ENCODE measurements at places on chromosomes 12 and 14. TPM values are rescaled to one million over a fixed set of nuclear protein-coding genes. Genes with fewer than 3 reads are reported as not detected.

Gene AKAP6
- 3.3 TPM for polyA plus RNA-seq

Gene CLEC2A
- not detected for polyA plus RNA-seq

Gene LIN7A
- polyA plus RNA-seq: 6.9 TPM

Gene EPS8
- 81.2 TPM for polyA plus RNA-seq

Gene BMAL2
- polyA plus RNA-seq: 15.5 TPM

Gene RNF212B
- not detected for polyA plus RNA-seq

Gene GDF3
- polyA plus RNA-seq: not detected

Gene MARCHF9
- 4.8 TPM for polyA plus RNA-seq

Gene DNAH10
- 0.06 TPM for polyA plus RNA-seq

Gene MUCL1
- not detected for polyA plus RNA-seq

Gene ACSS3
- polyA plus RNA-seq: 2.7 TPM

Gene VPS33A
- polyA plus RNA-seq: 15.4 TPM

Gene PTCSC3
- not detected for polyA plus RNA-seq

Gene NUDT14
- 6.1 TPM for polyA plus RNA-seq

DNA sequence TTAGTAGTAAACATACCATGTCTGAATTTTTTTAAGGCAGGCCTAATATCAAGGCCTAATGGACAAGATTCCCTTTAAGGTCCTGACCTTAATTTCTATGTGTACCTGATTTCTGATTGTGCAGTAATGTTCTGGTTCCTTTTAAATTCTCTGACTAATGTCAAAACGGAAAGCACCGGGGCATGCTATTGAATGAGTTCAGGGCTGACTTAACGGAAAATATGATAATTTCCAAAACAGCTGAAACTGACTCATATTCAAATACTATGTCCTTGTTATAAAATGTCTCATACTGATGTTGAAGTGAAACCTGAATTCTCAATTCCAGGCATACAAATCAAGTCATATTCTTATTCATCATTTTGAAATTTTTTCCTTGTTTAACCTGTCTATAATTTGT lies 6.7 kb downstream of the TAS2R43 start:
- no peak for DNase-seq

- DNase-seq: no peak
Measured at GRCh38 chr14:102733326-102733725, 43.9 kb upstream of the TRAF3 start.

GRCh38 chr14:88326352-88327103 lies 3.5 kb upstream of the KCNK10 start:
- no peak for DNase-seq

DNA sequence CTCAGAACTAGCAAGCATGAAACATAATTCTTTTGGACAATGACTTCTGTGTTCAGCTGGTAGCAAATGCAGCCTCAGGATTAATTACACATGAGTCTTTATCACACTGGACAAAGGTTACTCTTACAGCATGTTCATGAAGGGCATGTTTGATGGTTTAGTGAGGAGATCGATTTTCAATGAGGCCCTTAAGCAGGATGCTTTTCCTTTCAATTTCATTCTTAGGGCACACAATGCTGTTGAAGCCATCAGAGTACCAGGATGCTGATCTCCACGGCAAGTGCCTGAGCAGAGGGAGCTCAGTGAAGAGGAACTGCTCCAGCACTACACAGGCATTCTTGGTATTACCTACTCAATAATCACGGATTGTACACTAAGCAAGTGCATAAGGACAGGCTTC lies 542.0 kb downstream of the SNAPC1 start:
- DNase-seq: no peak

DNA sequence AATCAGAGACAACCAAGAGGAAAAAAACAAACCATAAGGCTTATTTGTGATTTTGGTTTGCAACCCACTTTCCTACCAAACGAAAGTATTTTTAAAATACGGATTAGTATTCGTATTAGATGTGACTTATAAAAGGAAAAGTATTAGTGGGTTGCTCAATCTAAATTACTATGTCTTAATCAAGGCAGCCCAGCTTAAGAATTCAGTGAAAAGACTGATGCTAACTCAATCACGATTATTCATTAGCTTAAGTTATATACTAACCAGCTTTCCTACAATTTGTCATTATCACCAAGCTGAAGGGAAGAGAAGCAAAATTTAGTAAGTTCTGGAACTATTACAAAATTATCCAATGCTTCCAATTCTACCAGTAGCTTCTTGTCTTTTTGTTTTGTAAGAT lies 62.7 kb downstream of the FERMT2 start:
- no peak for DNase-seq

DNA sequence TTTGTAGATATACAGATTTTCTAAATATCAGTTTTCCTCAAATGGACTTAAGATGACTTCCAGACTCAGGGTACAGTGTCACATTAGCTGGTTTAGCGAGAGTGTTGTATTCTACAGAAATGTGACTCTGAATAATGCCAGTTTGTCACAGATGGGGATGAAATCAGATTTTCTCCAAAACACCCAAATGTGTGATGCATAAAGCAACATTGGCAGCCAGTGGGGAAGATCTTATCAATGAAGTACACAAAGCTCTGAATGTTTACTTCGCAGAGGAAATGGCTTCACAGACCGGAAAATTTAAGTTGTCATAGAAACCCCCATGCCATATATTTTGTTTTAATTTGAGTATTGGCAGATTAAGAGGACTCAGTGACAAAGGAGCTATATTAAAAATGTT lies 29.9 kb downstream of the ANO4 start:
- DNase-seq: no peak

GRCh38 chr14:41960281-41960680 lies 353.6 kb downstream of the LRFN5 start:
- peak; percentile 69 for DNase-seq

- DNase-seq: peak; percentile 84
Measured at GRCh38 chr12:57340104-57340503, 89.1 kb upstream of the STAC3 start.

- DNase-seq: no peak
Measured at GRCh38 chr12:6378709-6379472, 3.5 kb upstream of the SCNN1A start.

GRCh38 chr12:62581288-62582064 lies 114.8 kb downstream of the MON2 start:
- DNase-seq: peak; percentile 79

DNA sequence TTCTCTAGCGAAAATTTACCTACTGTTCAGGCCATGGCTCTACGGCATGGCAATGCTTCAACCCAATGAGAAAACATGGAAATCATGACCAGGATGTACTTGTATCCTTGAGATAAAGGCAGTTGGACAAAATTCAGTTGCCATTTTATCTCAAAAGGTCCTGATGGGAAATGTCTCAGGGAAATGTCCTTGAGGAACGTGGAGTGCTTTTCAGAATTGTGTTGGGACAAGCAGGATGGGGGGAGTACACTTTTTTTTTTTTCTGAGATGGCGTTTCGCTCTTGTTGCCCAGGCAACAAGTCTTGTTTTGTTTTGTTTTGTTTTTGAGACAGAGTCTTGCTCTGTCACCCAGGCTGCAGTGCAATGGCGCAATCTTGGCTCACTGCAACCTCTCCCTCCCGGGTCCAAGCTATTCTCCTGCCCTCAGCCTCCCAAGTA lies 86.8 kb upstream of the EIF5 start:
- no peak for DNase-seq
